NCI-H2081 (cell line): ENCODE measurements at places on chromosomes 2 and 18.

DNA sequence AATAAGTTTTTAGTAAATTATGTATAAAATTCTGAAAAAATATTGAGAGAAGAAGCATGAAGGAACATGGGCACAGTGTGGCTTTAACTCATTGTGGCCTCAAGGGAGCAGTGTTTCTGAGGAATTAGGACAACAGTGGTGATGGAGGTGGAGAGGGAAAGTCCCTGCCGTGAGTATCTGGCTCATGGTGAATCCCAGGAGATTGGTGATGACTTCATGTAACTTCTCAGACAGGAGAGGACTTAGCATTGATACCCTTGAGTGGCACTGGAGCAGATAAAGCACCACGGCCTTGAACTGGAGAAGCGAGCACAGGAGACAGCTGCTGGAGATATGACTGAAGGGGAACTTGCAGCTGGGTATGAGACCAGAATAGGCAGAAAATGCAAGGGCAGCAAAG, 35.0 kb upstream of the LRP1B start:
- peak; percentile 53 for DNase-seq

GRCh38 chr2:627340-627709, 49.9 kb downstream of the TMEM18 start:
- no peak for DNase-seq

GRCh38 chr2:67997528-67997900, 65.3 kb downstream of the C1D start:
- DNase-seq: no peak

GRCh38 chr2:239917957-239918481, 107.1 kb downstream of the NDUFA10 start:
- no peak for DNase-seq

- no peak for DNase-seq
These were observed 215.2 kb upstream of the LRRTM1 start for GRCh38 chr2:80519699-80520291.

GRCh38 chr2:116378786-116379185, 1435.7 kb upstream of the DDX18 start:
- no peak for DNase-seq

DNA sequence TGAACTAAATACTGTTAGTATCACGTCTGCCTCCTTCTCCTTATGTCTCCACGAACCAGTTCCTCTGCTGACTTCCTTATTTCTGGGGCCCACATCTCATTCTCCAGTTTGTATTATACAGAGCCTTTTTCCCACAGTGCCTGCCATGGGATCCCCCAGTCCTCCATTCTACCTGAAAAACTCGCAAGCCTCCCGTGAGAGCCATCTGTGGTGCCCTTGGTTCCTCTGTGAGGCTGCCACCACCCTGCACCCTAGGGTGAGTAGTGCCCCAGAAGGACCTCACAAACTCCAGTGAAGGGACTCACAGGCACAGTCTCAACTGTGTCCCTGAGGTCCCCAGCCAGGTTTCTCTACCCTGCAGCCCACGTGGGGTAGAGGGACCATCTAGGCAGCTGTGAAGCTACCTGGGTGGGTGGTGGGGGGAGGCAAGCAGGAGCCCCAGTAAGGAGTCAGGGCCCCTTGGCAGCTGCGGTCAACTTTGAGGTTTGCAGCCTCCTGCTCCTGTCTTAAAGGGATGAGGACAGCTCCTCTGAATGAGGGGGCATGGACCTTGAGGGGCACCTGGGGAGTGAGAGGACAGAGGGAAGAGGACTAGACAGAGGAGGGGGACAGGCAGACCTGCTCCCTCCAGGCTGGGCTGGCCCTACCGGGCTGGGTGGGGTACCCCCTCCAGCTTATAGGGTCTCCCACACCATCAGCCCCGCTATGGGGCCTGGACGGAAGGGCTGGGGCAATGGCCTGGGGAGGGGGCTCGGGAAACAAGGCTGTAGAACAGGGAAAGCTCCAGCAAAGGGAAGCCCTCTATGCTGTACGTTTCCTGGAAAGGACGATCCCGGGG, 1.0 kb downstream of the PSTPIP2 start:
- no peak for DNase-seq

- no peak for DNase-seq
These were observed 135.2 kb downstream of the RTN4 start for GRCh38 chr2:54915101-54915500.

DNA sequence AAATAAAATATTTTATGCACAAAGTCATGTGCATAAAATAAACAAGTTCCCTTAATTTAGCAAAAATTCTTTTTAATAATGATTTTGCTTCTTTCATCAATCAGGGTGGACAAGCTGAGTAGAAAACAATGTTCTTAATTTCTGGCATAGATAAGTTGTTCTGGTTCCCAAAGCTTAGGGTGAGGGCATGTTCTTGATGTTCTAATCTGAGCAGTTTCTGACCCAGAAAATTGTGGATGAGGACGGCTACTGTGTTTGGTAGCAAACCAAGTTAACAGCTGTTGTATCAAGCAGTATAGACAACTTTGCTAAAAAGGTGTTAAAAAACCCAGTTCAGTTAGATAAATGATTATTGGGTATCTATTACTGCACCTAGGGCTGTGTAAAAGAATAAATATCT, 158.9 kb downstream of the PDE1A start:
- no peak for DNase-seq

DNA sequence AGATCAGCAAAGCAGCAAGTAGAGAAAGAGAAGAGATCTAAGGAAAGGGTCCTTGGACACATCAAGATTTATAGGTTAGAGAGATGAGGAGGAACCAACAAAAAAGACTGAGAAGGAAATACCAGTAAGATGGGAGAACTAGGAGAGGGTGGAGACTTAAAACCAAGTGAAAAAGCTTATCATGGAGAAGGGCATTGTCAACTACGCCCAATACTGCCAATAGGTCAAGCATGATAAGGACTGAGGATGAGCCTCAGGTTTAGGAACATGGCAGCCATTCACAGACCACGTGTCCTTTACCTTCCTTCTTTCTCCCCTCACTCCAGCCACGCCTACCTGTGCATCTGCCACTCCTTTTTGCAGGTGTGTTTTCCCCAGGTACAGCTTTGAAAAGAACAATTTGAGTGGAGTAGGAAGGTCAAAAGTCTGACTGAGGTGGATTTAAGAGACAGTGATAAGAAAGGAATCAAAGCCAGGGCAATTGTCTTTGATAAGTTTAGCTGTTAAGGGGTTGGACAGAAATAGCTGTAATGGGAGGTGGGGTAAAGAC, 238.7 kb downstream of the STK39 start:
- no peak for DNase-seq

- no peak for DNase-seq
These were observed 145.5 kb upstream of the ITGA6 start for GRCh38 chr2:172281648-172282570.

DNA sequence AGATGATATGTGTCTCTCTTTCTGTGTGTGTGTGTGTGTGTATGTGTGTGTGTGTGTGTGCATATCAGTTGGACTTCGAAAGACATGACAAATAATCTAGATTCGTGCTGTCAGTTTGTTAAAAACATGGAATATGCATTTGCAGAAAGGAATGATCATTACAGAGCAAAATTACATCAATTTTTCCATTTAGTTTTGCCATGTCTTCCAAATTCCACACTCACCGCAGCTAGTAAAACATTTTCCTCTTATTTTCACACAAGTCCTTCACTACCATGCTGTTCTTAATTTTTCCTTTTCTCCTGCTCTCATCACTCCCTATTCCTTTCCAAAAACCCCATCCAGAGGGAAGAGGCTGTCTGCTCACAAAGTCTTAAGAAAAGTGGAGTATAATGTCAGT, 1191.4 kb upstream of the SLC39A10 start:
- no peak for DNase-seq

GRCh38 chr2:43609290-43609918, 13.6 kb upstream of the THADA start:
- DNase-seq: peak; percentile 71

- DNase-seq: no peak
These were observed 122.2 kb upstream of the PXDN start for GRCh38 chr2:1866402-1867111.

GRCh38 chr2:106536490-106536889, 49.3 kb downstream of the CD8B2 start:
- DNase-seq: no peak

GRCh38 chr2:1499033-1499795, 86.0 kb downstream of the TPO start:
- no peak for DNase-seq

GRCh38 chr2:228669690-228670089, 488.2 kb upstream of the SPHKAP start:
- DNase-seq: no peak

GRCh38 chr2:191376981-191377629, 131.9 kb downstream of the MYO1B start:
- DNase-seq: peak; percentile 27

GRCh38 chr18:38358805-38359657, 793.4 kb upstream of the CELF4 start:
- no peak for DNase-seq

DNA sequence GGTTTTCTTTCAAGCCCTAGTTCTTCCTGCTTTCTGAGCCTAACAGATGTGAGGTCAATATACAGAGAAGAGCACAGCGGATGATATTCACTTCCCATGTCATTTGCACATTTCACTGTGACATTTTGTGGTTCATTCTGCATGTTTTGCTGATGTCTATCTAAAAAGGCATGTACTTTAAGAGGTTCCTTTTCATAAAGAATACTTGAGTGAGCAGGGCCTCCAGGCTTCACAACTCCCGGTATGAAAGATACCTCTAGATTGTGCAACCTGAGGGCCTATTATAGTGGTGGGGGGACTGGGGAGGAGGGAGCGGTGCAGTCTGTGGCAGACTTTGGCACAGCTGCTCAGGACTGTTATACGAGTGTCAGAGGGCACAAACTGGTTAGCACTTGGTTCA, 54.6 kb downstream of the CPO start:
- no peak for DNase-seq

DNA sequence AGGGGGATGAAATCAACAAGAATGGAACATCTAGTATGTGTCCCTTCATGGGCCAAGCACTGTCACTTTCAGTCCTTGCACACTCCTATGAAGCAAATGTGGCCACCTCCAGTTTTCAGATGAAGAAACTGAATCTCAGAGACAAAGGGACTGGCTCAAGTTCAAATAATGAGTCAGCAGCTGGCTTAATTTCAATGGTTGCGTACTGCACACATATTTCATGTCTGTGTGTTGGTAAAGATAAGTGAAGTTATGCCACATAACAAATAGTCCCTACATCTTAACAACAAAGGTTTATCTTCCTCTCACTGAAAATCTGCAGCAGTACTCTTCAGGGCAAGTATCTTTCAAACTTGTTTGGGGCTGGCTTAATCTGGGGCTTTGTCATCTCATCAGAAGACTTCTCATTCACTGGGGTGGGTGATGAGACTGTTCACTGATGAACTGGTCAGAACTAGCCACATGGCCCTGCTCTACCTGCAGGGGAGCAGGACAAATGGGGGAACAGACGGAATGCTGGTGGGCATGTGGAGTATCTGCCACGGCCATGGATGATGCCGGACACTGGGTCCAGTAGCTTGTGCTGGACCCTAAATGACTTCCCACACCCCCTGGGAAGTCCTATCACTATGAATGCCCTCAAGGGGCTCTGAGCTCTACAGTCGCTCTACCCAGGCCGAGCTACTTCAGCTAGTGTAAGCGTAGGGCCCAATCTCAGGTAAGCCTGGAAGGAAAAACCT, 263.2 kb downstream of the CYP26B1 start:
- no peak for DNase-seq

- DNase-seq: no peak
These were observed 213.1 kb upstream of the MC4R start for GRCh38 chr18:60585670-60586069.

- no peak for DNase-seq
These were observed 91.3 kb upstream of the COPS8 start for GRCh38 chr2:236994361-236994760.

- DNase-seq: no peak
These were observed 16.7 kb downstream of the POMC start for GRCh38 chr2:25151718-25152117.

- no peak for DNase-seq
These were observed 1.3 kb downstream of the RASGRP3 start for GRCh38 chr2:33477473-33478468.

GRCh38 chr2:96265349-96265839, 403 bp downstream of the TMEM127 start:
- no peak for DNase-seq

- no peak for DNase-seq
These were observed 3.0 kb downstream of the PIEZO2 start for GRCh38 chr18:11146238-11146946.

DNA sequence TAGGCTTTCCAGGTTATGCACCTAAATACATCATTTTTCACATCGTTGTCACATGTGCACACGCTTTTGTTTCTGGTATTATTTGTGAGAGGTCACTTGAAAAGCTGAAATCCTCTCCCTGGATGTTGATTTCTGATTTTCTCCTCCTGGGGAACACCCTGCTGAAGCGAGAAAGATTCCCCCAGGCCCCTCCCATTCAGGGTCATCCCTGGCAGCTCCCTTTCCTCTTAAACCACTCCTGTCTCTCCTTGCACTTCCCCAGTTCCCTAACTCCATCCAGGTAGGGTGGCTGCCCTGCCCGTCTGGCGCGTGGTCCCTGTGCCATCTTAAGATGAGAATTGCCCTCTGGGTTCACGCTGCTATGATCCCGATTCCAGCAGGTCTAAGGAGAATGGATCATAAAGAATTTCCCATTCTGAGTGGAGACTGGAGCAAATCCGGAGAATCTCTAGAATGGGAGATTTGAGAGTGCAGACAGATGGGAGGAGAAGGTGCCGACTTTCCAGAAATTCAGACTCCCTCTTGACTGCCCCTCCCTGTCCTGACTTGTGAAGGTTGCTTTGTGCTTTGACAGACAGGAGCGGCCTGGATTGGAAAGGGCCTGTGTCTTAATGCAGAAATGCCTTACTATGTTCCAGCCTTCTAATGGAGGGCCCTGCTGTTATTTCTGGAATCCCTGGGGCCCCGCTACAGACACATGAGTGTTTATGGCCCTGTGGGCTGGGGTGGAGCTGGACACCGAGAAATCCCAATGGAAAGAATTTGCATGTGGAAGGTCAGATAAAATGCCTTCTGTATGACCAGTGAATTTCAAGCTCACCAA, 1.3 kb upstream of the YWHAQ start:
- DNase-seq: no peak

GRCh38 chr2:120224256-120224655, 1.1 kb upstream of the TMEM185B start:
- DNase-seq: no peak

DNA sequence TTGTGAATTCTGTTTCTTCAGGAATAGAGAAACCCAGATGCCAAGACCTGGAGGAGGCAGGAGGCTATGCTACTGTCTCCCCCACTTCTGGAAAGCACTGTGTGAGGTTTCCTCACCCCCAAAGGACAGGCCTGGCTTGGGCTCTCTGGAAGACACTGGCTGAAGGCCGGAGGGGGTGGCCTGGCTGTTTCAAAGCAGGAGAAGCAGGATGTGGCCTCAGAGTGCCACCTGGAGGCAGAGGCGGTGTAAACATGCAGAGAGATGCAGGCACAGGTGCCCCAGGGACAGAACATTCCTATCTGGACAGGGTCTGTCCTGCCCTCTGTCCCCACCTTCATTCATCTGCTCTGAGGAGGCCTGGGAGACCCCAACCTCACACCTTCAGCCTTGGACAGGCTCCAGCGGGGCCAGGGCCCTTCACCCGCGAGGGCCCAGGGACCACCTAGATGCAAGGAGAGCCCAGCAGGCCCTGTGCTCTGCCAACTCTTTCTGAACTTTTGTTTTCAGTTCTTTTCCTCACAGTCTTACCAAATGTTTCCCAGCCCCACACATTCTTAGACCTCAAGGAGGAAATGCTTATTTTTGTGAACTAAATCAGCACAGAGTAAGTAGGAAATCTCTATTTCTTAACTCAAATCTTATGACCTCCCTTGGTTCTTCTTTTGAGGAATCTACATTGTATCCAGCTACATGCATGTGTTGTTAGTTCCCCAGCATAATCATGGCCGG, 79.2 kb downstream of the LONRF2 start:
- DNase-seq: peak; percentile 54

GRCh38 chr2:11581124-11581796, 47.4 kb downstream of the GREB1 start:
- DNase-seq: no peak
